ENCODE measurements at places on chromosomes 5 and 9. TPM values are rescaled to one million over a fixed set of nuclear protein-coding genes. Genes with fewer than 3 reads are reported as not detected.
A peak's percentile ranks its signal among the peaks of the same experiment; 100 is the strongest.

GRCh38 chr5:34583167-34583566, 73.0 kb upstream of the RAI14 start:
- no peak for DNase-seq

DNA sequence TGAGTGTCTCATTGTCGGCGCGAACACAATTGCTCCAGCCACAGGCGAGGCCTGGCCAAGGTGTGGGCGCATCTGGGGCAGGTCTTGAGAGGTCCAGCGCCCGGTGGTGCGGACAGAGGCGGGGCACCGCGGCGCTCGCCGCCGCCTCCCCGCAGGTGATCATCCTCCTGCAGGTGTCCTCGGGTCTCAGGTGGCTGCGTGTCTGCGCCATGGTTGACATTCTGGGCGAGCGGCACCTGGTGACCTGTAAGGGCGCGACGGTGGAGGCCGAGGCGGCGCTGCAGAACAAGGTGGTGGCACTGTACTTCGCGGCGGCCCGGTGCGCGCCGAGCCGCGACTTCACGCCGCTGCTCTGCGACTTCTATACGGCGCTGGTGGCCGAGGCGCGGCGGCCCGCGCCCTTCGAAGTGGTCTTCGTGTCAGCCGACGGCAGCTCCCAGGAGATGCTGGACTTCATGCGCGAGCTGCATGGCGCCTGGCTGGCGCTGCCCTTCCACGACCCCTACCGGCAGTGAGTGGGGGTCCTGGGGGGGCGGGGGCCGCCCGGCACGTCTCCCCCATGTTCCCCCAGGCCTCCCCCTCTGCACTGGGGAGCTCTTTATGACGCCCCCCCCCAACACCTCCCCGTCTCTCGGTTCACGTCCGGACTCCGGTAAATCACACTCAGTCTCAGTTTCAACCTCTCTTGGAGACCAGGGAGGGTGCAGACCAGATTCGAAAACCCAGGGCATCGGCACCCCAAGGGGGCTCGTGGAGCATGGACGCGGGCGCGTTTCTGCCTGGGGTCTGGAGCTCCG, 446 bp downstream of the NXNL2 start:
- DNase-seq, result peak; percentile 79

DNA sequence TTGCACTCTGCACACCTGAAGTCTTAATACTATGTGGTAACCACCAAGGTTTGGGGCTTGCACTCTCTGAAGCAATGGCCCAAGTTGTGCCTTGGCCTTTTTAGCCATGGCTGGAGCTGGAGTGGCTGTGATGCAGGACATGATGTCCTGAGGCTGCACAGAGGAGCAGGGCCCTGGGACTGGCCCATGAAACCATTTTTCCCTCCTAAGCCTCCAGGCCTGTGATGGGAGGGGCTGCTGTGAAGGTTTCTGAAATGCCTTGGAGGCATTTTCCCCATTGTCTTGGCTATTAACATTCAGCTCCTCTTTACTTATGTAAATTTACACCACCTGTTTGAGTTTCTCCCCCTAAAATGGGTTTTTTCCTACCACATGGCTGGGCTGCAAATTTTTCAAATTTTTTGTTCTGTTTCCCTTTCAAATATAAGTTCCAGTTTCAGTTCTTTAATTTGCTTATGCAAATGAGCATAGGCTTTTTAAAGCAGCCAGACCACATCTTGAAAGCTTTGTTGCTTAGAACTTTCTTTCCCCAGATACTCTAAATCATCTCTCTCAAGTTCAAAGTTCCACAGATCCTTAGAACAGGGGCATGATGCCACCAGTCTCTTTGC, 237.4 kb upstream of the DMAC1 start:
- DNase-seq, result no peak

DNA sequence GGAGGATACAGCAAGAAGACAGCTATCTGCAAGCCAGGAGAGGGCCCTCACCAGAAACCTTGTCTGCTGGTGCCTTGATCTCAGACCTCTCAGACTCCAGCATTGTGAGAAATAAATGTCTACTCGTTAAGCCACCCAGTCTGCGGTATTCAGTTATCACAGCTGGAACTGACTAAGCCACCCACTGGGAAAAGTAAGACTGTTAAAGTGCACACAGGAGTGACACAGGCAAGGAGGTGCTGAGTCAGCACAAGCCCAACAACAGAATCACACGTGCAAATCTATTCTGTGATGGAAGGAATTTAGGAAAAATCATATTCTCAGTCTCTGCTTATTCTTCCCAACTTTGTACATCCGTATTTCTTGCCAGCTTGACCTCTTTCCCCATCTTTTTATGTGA, 200.0 kb downstream of the NR2F1-AS1 start:
- no peak for DNase-seq

GRCh38 chr9:70772601-70773000, 348.8 kb downstream of the TRPM3 start:
- DNase-seq, result no peak

SPINK7 gene
- not detected for total RNA-seq

- DNase-seq, result peak; percentile 77
These were observed 1.1 kb upstream of the ZSWIM6 start for GRCh38 chr5:61330845-61331406.

- no peak for DNase-seq
These were observed 312.0 kb upstream of the RPS23 start for GRCh38 chr5:82590112-82590511.

- DNase-seq, result no peak
These were observed 118.7 kb upstream of the TAF11L2 start for GRCh38 chr5:17379100-17379951.

ANKRD55 gene
- not detected for total RNA-seq

DNA sequence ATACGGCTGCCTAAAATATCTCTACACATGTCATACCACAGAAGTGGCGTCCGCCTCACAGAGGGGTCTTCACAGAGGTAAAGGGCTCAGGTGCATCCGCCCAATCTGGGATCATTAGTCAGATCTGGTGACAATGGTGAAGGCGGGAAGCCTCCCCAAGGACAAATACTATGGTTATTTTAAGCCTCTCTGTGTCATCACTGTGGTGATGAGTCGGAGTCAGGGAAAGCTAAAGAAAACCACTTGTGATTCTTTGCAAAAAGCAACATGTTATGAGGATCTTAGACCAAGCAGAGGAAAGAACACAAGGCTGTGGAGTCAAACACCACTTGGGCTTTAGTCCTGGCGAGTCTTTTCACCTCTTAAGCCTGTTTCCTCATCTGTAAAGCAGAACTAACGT, 190.4 kb downstream of the DRD1 start:
- no peak for DNase-seq

DNA sequence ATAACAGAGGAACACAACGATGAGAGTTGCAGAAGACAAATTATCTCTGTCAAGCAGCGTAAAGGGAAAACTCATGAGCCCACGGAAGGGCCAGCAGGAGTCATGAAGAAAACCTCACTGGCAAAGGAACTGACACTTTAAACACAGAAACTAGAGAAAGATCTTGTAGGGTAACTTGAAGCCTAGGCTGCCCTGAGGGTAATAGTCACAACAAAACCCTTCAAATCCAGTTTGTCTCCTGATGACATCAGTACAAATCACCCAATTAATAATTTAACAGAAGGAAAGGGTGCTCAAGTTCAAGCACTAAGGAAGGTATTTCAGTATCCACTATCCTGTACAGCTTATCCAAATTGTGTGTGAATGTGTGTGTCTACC, 549.1 kb downstream of the MTRR start:
- no peak for DNase-seq

SHOC1 gene
- total RNA-seq, result not detected
